Smooth muscle cell of the coronary artery (primary cell): ENCODE measurements at places on chromosomes 12 and 14. TPM values are rescaled to one million over a fixed set of nuclear protein-coding genes. Genes with fewer than 3 reads are reported as not detected.

MDM2 gene
- 153 and 248 TPM in 2 replicates for total RNA-seq

TAS2R19 gene
- total RNA-seq: 4.1 and 4.3 TPM in 2 replicates

CD163L1 gene
- 0.59 and 8.1 TPM in 2 replicates for total RNA-seq

DEPDC4 gene
- 1.1 and 1.2 TPM in 2 replicates for total RNA-seq

KRT73 gene
- not detected in 2 replicates for total RNA-seq

EID3 gene
- total RNA-seq: 3.9 and 9.9 TPM in 2 replicates

PRIMA1 gene
- total RNA-seq: not detected in 2 replicates

TAS2R7 gene
- not detected in 2 replicates for total RNA-seq

ADAMTS20 gene
- total RNA-seq: not detected in 2 replicates

FAIM2 gene
- total RNA-seq: 0.38 and 41.0 TPM in 2 replicates

RHOF gene
- 0.82 and 2.4 TPM in 2 replicates for total RNA-seq

SAMD15 gene
- total RNA-seq: 1.4 and 2.0 TPM in 2 replicates

PPFIA2 gene
- total RNA-seq: 0.08 and 2.5 TPM in 2 replicates

NFE2 gene
- total RNA-seq: 0.12 TPM in 1 of 2 replicates, not detected in the other

EML5 gene
- 0.70 TPM in 1 of 2 replicates, not detected in the other for total RNA-seq

DNAH10 gene
- under 0.01 and 0.12 TPM in 2 replicates for total RNA-seq

GUCY2C gene
- not detected in 2 replicates for total RNA-seq

ATL1 gene
- 0.98 and 8.7 TPM in 2 replicates for total RNA-seq

DIO2 gene
- total RNA-seq: 1.8 and 4.2 TPM in 2 replicates

NINJ2 gene
- total RNA-seq: 0.47 and 0.98 TPM in 2 replicates

PRR4 gene
- 0.47 and 0.53 TPM in 2 replicates for total RNA-seq
